ENCODE measurements at places on chromosomes 1 and 21. TPM values are rescaled to one million over a fixed set of nuclear protein-coding genes. Genes with fewer than 3 reads are reported as not detected.
A peak's percentile ranks its signal among the peaks of the same experiment; 100 is the strongest.

The LORICRIN gene
- total RNA-seq = not detected

The FMO3 gene
- 13.4 TPM for total RNA-seq

The ATP1A4 gene
- total RNA-seq = 1.1 TPM

The CD1E gene
- total RNA-seq = 2.6 TPM

The NBPF6 gene
- not detected for total RNA-seq

The LRRC8D gene
- 22.2 TPM for total RNA-seq

The AIRE gene
- total RNA-seq = not detected

- DNase-seq = peak; percentile 65
Observed at GRCh38 chr1:47235241-47235681, 3.2 kb upstream of the TAL1 start.

- no peak for DNase-seq
Observed at GRCh38 chr1:169024800-169025271, 81.7 kb upstream of the ATP1B1 start.

DNA sequence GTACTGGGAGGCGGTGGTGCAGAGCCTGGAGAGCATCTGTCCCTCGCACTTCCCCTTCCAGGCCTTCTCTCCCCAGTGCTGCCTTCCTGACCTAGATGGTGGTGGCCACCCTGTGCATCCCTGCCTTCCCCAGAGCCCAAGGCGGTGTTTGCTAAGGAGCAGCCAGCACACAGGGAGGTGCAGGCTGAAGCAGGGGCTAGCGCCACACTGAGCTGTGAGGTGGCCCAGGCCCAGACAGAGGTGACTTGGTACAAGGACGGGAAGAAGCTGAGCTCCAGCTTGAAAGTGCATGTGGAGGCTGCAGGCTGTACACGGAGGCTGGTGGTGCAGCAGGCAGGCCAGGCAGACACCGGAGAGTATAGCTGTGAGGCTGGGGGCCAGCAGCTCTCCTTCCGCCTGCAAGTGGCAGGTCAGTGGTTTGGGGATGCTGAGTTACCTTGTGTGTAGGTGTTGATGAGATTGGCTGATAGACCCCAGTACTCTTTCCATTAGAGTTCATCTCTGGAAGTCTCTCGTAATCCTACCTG lies 51.6 kb downstream of the OBSCN start:
- DNase-seq = no peak

- no peak for DNase-seq
Observed at GRCh38 chr21:28074676-28075075, 918.0 kb downstream of the LTN1 start.

DNA sequence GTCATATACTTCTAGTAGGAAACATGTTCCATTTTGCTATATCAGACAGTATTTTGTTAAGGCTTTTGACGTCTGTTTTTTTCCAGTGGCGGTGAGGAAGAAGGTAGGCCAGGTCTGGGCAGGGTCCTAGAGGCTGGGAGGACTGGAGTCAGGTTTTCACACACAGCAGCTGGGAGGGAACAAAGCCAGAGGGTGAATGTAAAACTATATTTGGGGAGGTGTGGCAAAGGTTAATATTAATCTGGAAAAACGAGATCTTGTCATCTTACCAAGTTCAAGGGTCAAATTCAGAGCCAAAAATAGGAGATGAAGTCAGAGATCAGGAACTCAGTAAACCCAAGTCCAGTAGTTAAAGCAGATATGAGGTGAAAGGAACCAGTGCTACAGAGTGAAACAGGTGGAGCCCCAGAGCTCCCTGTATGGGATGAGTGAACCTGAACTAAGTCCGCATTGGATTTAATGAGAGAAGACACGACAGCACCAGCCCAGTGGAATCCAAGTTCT lies 10.7 kb upstream of the OTUD7B start:
- no peak for DNase-seq

DNA sequence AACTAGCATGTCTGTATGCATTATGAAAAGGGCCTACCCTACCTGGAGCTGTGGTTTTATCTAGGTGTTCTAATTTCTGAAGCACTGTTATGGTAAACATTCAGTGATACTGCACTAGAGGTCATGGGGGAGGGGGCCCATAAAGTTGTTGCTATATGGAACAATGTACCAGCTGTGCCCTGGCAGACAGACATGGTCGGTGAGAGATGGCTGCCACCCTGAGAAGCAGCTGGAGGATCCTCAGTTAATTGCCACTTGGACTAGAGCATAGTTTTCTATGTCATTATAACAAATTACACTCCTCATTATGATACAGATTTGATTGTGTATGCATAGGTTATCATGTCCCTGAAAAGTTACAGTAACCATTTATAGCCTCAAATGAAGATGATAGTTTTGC lies 45.4 kb downstream of the ILDR2 start:
- DNase-seq = no peak

- DNase-seq = no peak
Observed at GRCh38 chr1:198612471-198613260, 26.2 kb upstream of the PTPRC start.

GRCh38 chr1:89894210-89895201 lies 73.7 kb downstream of the LRRC8D start:
- DNase-seq = no peak
